Mesothelial cell of epicardium (in vitro differentiated cells): ENCODE measurements at places on chromosomes 3 and 15. TPM values are rescaled to one million over a fixed set of nuclear protein-coding genes. Genes with fewer than 3 reads are reported as not detected.

DNA sequence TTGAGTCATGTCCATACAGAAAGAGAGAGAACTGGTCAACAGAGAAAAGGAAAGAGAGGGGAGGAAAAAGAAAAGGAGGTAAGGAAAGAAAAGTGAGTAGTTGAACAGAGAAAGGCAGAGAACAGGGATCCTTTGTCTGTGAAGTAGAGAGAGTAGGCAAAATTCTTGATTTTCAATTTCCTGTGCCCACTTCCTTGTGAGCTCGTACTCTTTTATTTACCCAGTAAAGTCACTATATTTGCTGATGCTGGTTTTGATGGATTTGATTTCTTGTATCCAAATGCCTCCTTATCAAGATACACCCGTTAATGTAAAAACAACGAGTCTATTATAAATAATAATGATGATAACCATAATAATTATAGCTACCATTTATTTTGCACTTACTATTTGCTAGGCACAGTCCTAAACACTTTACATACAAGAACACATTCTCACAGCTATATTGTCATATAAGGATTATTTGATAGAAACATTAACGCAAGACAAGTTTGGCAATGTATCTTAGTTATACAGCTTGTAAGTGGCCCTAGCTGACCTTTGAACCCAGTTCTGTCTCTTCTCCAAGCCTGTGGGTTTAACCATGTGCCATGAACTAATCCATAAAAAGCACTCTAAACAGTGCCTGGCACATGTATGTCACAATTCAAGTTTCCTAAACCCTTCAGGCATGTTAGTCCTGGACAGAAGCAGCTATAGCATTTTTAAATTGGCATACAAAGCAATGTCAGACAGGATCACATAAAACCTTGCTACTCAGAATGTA, 6.7 kb upstream of the P2RY1 start:
- no peak for DNase-seq
- peaks cover 15% of the 10 kb centered on the region for H3K4me1 ChIP-seq
- no peak overlapping the region for H3K4me3 ChIP-seq
- no peak overlapping the region for H3K27ac ChIP-seq
- H3K36me3 ChIP-seq, result no peaks in the 10 kb centered on the region

- peak within 1 kb of the TSS; percentile 44 for H3K4me3 ChIP-seq
- H3K36me3 ChIP-seq, result no peaks in the 10 kb centered on the region
- H3K27ac ChIP-seq, result no peak within 1 kb of the TSS
- peaks cover 4% of the 10 kb centered on the region for H3K27me3 ChIP-seq
- H3K4me1 ChIP-seq, result peaks cover 2% of the 10 kb centered on the region
These were observed at the start of gene SCN5A for GRCh38 chr3:38649500-38650247. Gene SCN5A (minus strand): TSS chr3:38649687. CDS start chr3:38633307, 16,380 bp downstream.

ANKRD63 gene
- total RNA-seq, result 0.31 to 0.59 TPM (median 0.44 TPM) in 3 replicates

ALS2CL gene
- total RNA-seq, result 6.2 to 7.1 TPM (median 6.8 TPM) in 3 replicates

PPARG gene
- total RNA-seq, result 10.1 to 13.3 TPM (median 11.7 TPM) in 3 replicates

TRH gene
- 0.13 to 0.38 TPM (median 0.31 TPM) in 3 replicates for total RNA-seq

DNA sequence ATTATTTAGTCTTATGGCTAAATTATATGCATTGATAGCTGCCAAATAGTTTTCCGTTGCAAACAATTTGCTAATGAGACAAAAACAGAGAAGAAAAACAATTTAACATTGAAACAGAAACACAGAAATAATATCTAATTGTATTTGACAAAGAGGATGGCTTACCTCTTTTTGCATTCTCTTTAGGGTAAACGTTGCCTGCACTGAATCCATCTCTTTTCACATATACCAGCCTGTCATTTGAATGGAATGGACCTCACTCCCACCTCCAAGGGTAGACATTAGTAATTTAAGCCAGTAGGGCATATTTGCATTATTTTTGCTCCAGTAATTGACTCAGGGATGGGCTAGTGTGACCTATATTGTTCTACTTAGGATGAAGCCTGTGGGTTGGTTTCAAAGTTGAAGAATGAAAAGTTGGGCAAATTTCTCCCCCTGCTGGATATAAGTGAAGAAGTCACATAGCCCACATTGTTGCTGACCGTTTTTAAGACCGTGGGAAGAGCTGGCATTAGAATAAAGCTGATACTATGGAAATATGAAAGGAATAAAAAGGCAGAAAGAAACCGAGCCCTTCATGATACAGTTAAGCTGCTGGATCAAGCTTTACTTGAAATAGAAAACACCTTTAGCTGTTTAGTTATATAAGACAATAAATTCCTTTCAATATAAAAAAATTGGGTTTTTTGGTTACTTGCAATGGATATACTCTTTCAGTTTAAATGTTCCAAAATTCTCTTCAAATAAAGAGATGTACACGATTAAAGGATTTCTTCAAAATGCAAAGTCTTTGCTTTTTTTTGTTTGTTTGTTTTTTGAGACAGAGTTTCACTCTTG, 26.9 kb downstream of the PIERCE2 start:
- no peaks in the 10 kb centered on the region for H3K27me3 ChIP-seq
- no peaks in the 10 kb centered on the region for H3K4me1 ChIP-seq
- DNase-seq, result no peak
- no peak overlapping the region for H3K27ac ChIP-seq
- peaks cover 1% of the 10 kb centered on the region for H3K36me3 ChIP-seq
- no peak overlapping the region for H3K4me3 ChIP-seq

- no peak overlapping the region for H3K27ac ChIP-seq
- DNase-seq, result no peak
- H3K27me3 ChIP-seq, result no peaks in the 10 kb centered on the region
- H3K4me1 ChIP-seq, result peaks cover 10% of the 10 kb centered on the region
- H3K4me3 ChIP-seq, result no peak overlapping the region
These were observed 69.9 kb downstream of the GLB1 start for GRCh38 chr3:33027091-33027490.

DNA sequence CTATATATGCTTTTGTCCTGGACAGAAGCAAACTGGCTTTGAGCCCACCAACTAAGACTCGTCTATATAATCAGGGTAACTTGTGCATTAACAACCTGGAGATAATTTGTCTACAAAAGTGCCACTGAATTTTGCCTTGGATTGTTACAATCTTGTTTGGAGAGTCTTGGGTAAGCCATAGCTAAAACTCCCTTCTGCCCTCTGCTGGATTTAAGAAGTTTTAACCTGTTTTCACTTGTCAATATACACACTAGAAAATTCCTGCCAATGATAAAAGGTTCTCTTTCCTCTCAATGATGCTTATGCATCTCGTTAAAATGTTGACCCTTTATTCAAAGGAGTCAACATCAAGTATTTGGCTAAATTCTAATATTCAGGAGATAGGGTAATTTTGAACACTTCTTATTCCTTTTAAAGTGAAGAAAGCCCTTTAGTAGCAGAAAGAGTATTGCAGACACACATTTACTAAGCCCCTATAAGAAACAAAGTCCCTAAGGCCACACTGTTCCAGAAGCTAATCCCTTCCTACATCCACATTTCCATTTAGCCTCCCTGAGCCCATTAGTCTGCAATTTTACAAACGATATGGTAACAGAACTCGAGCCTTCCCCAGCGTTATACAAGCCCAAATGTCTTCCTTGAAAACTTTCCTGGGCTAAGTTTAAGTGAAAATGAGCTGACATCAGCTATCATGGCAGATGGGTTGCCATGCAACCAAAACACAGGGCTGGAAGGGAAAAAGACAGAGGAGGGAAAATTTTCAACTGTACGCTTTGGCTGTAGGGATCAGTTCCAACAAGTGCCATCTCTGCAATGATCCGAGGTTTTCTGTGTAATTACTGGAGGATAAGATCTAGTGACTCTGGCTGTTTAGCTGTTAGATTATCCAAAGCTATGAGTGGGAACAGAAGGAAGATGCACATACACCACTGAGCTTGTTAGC, 75.9 kb upstream of the FGF12 start:
- peaks cover 6% of the 10 kb centered on the region for H3K4me1 ChIP-seq
- no peak overlapping the region for H3K4me3 ChIP-seq
- H3K36me3 ChIP-seq, result peaks cover 6% of the 10 kb centered on the region
- no peak for DNase-seq

GOLGA8Q gene
- 0.49 to 1.9 TPM (median 0.87 TPM) in 3 replicates for total RNA-seq

GOLGA6L4 gene
- total RNA-seq, result 10.9 to 13.7 TPM (median 12.2 TPM) in 3 replicates

- peaks cover 4% of the 10 kb centered on the region for H3K27me3 ChIP-seq
- H3K4me1 ChIP-seq, result peaks cover 21% of the 10 kb centered on the region
- no peaks in the 10 kb centered on the region for H3K36me3 ChIP-seq
- H3K4me3 ChIP-seq, result no peak overlapping the region
These were observed 96.3 kb upstream of the ROBO1 start for GRCh38 chr3:79864077-79864476.

DNA sequence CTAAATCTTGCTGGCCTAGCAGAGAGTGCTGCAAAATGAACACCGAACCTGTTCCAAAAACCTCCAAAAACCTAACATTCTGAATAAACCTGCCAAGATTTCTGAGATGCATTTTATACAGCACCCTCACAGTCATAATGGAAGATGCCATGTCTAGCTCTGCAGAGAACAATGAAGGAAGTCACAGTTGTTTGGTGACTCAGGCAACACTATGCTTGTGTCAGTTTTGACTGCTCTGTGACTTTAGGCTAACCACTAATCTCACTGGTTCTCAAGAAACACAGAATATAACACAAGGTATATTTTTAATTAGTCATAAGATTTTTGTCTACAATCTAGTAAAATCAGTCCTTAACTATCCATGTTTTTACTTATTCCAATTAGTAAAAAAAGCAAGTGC, 606.6 kb downstream of the TBL1XR1 start:
- no peaks in the 10 kb centered on the region for H3K4me1 ChIP-seq
- H3K36me3 ChIP-seq, result no peaks in the 10 kb centered on the region
- no peaks in the 10 kb centered on the region for H3K27me3 ChIP-seq
- H3K4me3 ChIP-seq, result no peak overlapping the region
- no peak for DNase-seq
- H3K27ac ChIP-seq, result no peak overlapping the region

GRCh38 chr3:71705681-71706080, 19.5 kb downstream of the EIF4E3 start:
- H3K4me1 ChIP-seq, result peaks cover 14% of the 10 kb centered on the region
- H3K27ac ChIP-seq, result no peak overlapping the region
- no peak overlapping the region for H3K4me3 ChIP-seq
- no peaks in the 10 kb centered on the region for H3K27me3 ChIP-seq

- peaks cover 22% of the 10 kb centered on the region for H3K4me1 ChIP-seq
- no peaks in the 10 kb centered on the region for H3K27me3 ChIP-seq
- peak within 1 kb of the TSS; percentile 85 for H3K27ac ChIP-seq
- peak within 1 kb of the TSS; percentile 82 for H3K4me3 ChIP-seq
- peak; percentile 88 for DNase-seq
These were observed at the start of gene PPP2R3A for GRCh38 chr3:135965506-135966270. Gene PPP2R3A (plus strand): TSS chr3:135965728. CDS start chr3:136001499, 35,771 bp downstream.

GRCh38 chr3:120688121-120688520, 6.1 kb upstream of the HGD start:
- H3K4me3 ChIP-seq, result no peak overlapping the region
- H3K27me3 ChIP-seq, result no peaks in the 10 kb centered on the region
- DNase-seq, result no peak
- H3K4me1 ChIP-seq, result peaks cover 1% of the 10 kb centered on the region

CD96 gene
- 0.20 to 0.27 TPM (median 0.23 TPM) in 3 replicates for total RNA-seq

GRCh38 chr3:136512381-136512780, 239.8 kb downstream of the STAG1 start:
- peaks cover 7% of the 10 kb centered on the region for H3K36me3 ChIP-seq
- no peaks in the 10 kb centered on the region for H3K27me3 ChIP-seq
- no peak overlapping the region for H3K27ac ChIP-seq
- no peak for DNase-seq

DNA sequence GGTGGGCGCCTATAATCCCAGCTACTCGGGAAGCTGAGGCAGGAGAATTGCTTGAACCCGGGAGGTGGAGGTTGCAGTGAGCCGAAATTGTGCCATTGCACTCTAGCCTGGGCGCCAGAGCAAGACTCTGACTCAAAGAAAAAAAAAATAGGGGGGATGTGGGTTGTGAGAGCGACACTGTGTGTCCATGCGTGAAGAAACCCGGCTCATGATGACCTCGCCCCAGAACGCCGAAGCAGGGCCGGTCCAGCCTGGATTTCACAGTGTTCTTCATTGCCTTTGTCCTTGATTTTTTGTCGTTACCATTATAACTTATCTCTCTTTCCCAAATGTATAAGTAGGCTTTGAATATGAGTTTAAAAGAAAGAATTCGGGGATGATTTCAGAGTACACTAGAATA, 128.7 kb downstream of the PGPEP1L start:
- H3K4me3 ChIP-seq, result no peak overlapping the region
- no peak overlapping the region for H3K27ac ChIP-seq
- no peaks in the 10 kb centered on the region for H3K27me3 ChIP-seq
- DNase-seq, result no peak
- no peaks in the 10 kb centered on the region for H3K36me3 ChIP-seq
- H3K4me1 ChIP-seq, result peaks cover 38% of the 10 kb centered on the region

- no peak overlapping the region for H3K27ac ChIP-seq
- H3K27me3 ChIP-seq, result no peaks in the 10 kb centered on the region
- no peak overlapping the region for H3K4me3 ChIP-seq
These were observed 596.7 kb downstream of the FGF12 start for GRCh38 chr3:192130534-192131132.

DNA sequence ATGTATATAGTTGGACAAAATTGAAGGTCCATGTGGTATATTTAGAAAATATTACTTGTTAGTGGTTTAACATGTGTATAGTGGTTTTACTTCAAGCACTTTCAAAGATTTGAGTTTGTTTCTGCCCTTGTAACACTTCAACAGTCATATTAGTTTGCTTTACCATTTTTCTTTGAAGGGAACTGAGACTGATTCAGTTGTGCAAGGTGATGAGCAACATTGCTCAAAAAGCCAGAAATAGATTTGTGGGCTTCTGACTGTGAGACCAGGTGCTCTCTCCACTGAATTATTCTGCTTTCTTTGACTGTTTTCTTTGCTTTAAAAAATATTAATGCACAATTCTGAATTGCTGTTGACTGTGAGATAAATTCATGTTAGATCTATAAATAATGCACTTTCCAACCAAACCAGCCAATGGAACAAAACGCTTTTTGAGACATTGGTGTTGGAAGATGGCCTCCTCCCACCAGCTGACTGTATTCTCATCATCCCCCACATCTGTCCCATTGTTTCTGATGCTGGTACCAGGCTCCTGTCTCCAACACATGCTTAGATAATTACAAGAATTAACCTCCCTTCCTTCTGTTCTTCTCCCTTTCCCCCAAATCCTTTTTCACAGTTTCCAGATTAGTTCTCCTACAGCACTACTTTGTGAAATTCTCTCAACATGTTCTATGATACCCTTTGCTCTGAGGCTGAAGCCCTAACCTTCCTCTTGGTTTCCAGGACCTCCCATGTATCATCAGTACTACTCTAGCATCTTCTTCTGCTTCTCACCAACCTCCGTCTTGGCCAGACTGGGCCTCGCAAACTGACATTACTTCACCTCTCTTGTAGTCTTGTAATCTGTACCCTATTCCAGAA, 27.9 kb downstream of the PLCL2 start:
- no peaks in the 10 kb centered on the region for H3K36me3 ChIP-seq
- DNase-seq, result no peak
- H3K27ac ChIP-seq, result no peak overlapping the region
- no peak overlapping the region for H3K4me3 ChIP-seq
- H3K27me3 ChIP-seq, result peaks cover 23% of the 10 kb centered on the region

- no peaks in the 10 kb centered on the region for H3K27me3 ChIP-seq
- no peak overlapping the region for H3K27ac ChIP-seq
- H3K4me1 ChIP-seq, result no peaks in the 10 kb centered on the region
- no peak for DNase-seq
- H3K4me3 ChIP-seq, result no peak overlapping the region
These were observed 114.3 kb upstream of the CACNA2D3 start for GRCh38 chr3:54008099-54008498.

GRCh38 chr3:111539351-111540331, 2.4 kb upstream of the CD96 start:
- H3K4me3 ChIP-seq, result no peak overlapping the region
- no peaks in the 10 kb centered on the region for H3K27me3 ChIP-seq
- H3K36me3 ChIP-seq, result no peaks in the 10 kb centered on the region
- H3K27ac ChIP-seq, result peak overlapping the region; percentile 19

GRCh38 chr3:8867646-8868045, 95.6 kb downstream of the RAD18 start:
- H3K27ac ChIP-seq, result no peak overlapping the region
- DNase-seq, result no peak
- no peak overlapping the region for H3K4me3 ChIP-seq
- peaks cover 28% of the 10 kb centered on the region for H3K4me1 ChIP-seq
- no peaks in the 10 kb centered on the region for H3K27me3 ChIP-seq
- H3K36me3 ChIP-seq, result peaks cover 3% of the 10 kb centered on the region
